ENCODE measurements at places on chromosomes 6 and 20. TPM values are rescaled to one million over a fixed set of nuclear protein-coding genes. Genes with fewer than 3 reads are reported as not detected.

GRCh38 chr20:33419140-33419974 is 18.0 kb upstream of the CDK5RAP1 start:
- peak; percentile 82 for DNase-seq
- no peak overlapping the region for H3K4me3 ChIP-seq
- H3K27me3 ChIP-seq, result no peaks in the 10 kb centered on the region
- H3K36me3 ChIP-seq, result peaks cover 16% of the 10 kb centered on the region
- H3K4me1 ChIP-seq, result peaks cover 43% of the 10 kb centered on the region

- H3K27me3 ChIP-seq, result no peaks in the 10 kb centered on the region
- DNase-seq, result peak; percentile 25
- no peak overlapping the region for H3K4me3 ChIP-seq
Measured at GRCh38 chr6:110618591-110619267, 142.3 kb upstream of the SLC22A16 start.

DNA sequence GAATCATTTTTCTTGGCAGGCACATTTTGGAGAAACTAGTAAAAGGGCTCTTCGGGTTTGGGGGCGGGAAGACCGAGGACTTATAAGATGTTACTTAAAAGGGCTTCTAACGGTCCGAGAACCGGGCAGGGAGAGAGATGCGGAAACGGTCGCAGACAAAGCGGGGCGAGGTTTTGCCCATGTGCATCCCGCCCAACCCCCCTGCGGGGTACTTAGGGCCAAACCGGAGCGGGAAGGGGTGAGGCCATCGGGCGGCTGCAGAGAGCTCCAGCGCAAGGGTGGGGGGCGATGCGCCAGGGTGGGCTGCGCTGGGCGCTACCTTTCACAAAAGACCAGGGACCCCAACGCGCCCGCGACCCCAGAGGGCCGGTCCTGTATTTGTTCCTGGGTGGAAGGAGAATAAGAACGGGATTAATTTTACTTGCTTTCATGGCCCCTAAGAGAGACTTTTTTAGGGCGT is 616 bp downstream of the TUBB start:
- H3K4me3 ChIP-seq, result peak overlapping the region; percentile 91
- DNase-seq, result peak; percentile 83
- H3K27ac ChIP-seq, result peak overlapping the region; percentile 97
- peaks cover 42% of the 10 kb centered on the region for H3K36me3 ChIP-seq
- peaks cover 32% of the 10 kb centered on the region for H3K4me1 ChIP-seq
- no peaks in the 10 kb centered on the region for H3K27me3 ChIP-seq

GUCA1A gene
- total RNA-seq, result 0.04 TPM
